ENCODE measurements at places on chromosomes 6 and 20. TPM values are rescaled to one million over a fixed set of nuclear protein-coding genes. Genes with fewer than 3 reads are reported as not detected.

The SSTR4 gene
- total RNA-seq = not detected

The LY6G6D gene
- not detected for total RNA-seq

The CTCFL gene
- total RNA-seq = 0.34 TPM

The SLC35D3 gene
- total RNA-seq = not detected

The SPTLC3 gene
- total RNA-seq = not detected

The PNPLA1 gene
- total RNA-seq = 0.10 TPM

The DDO gene
- total RNA-seq = not detected

The PRSS35 gene
- 0.37 TPM for total RNA-seq

The MEI4 gene
- total RNA-seq = not detected

The BMP5 gene
- not detected for total RNA-seq

The ARMH2 gene
- total RNA-seq = not detected

DNA sequence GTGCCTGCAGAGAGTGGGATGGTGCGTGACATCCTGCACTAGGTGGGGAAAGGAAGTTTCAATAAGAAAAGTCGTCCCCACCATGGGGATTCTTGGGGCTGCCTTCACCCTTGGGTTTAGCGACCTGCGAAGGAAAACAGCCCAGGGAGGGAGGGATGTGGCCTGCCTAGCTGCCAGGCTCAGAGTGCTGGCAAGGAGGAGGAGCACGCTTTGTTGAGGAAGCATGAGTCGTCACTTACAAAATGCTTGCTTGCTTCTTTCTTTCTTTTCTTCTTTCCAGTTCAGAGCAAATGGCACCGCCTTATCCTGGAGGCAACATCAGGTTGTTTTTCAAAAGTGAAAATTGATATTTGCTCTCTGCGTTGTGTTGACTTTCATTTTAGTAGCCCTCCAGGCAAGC, 123.2 kb downstream of the TFAP2C start:
- DNase-seq = no peak
- H3K4me1 ChIP-seq = peaks cover 14% of the 10 kb centered on the region
- no peak overlapping the region for H3K27ac ChIP-seq
- H3K27me3 ChIP-seq = no peaks in the 10 kb centered on the region
- no peak overlapping the region for H3K4me3 ChIP-seq
- H3K36me3 ChIP-seq = no peaks in the 10 kb centered on the region

GRCh38 chr6:54291146-54291545, 17.1 kb upstream of the TINAG start:
- no peaks in the 10 kb centered on the region for H3K4me1 ChIP-seq
- DNase-seq = no peak
- no peak overlapping the region for H3K4me3 ChIP-seq
- H3K27ac ChIP-seq = no peak overlapping the region

- no peak overlapping the region for H3K4me3 ChIP-seq
- H3K36me3 ChIP-seq = no peaks in the 10 kb centered on the region
- peak; percentile 7 for DNase-seq
- H3K27ac ChIP-seq = no peak overlapping the region
- H3K4me1 ChIP-seq = no peaks in the 10 kb centered on the region
- H3K27me3 ChIP-seq = no peaks in the 10 kb centered on the region
Observed at GRCh38 chr20:23995905-23996666, 7.5 kb upstream of the GGTLC1 start.

DNA sequence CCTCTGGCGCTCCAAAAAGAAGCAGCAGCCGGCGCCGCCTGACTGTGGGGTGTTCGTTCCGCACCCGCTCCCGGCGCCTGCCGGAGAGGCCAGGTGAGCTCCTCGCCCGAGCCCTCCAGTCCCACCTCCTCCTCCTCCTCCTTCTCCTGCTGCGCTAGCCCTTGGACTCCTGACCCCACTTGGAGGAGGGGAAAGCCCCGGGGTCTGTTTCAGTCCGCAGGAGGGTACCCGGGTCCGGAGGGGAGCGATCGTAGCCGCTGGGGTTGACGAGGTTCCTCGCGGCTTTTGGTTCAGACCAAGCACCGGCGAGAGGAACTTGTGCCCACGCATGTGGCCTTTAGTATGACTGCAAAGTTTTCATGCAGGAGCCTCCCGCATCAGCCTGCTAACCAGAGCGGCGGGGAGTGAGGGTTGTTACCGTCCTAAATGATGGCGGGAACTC, 493 bp downstream of the CRYBG1 start:
- no peaks in the 10 kb centered on the region for H3K27me3 ChIP-seq
- H3K36me3 ChIP-seq = no peaks in the 10 kb centered on the region
- H3K27ac ChIP-seq = peak overlapping the region; percentile 64
- no peak for DNase-seq
- H3K4me3 ChIP-seq = peak overlapping the region; percentile 88

- H3K4me1 ChIP-seq = peaks cover 6% of the 10 kb centered on the region
- no peaks in the 10 kb centered on the region for H3K27me3 ChIP-seq
- no peaks in the 10 kb centered on the region for H3K36me3 ChIP-seq
- H3K27ac ChIP-seq = no peak overlapping the region
Observed at GRCh38 chr6:111173341-111173740, 86.0 kb downstream of the SLC16A10 start.

DNA sequence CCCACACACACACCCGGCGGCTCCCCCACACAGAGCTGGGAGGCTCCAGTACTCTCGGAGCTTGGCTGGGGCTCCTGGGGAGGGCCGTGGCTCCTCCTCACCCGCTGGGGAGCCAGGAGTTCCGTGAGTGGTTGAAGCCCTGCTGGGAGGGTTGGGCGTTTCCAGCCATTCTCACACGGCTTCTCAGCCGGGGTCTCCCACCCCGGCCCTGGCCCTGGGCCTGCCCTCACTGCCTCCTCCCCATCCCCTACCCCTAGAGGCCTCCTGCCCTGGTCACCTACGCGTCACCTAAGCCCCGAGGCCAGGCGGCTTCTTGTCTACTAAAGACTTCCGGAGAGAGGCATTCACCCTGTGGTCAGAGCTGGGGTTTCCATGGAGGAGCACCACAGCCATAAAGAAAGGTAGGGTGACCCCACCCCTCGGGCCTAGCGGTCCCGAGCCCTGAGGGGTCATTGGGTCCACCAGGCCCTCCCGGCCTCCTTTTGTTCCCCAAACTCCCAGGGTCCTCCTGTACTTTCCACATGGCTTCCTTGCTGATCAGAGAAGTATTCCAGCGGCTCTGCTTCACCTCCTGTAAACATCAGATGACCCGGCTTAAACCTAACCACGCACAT, 99.3 kb downstream of the TTLL2 start:
- no peak for DNase-seq
- no peak overlapping the region for H3K27ac ChIP-seq
- no peak overlapping the region for H3K4me3 ChIP-seq
- H3K4me1 ChIP-seq = no peaks in the 10 kb centered on the region

GRCh38 chr6:29653452-29654038, 3.3 kb upstream of the MOG start:
- H3K27me3 ChIP-seq = no peaks in the 10 kb centered on the region
- peak; percentile 74 for DNase-seq
- peaks cover 6% of the 10 kb centered on the region for H3K4me1 ChIP-seq
- no peak overlapping the region for H3K27ac ChIP-seq

DNA sequence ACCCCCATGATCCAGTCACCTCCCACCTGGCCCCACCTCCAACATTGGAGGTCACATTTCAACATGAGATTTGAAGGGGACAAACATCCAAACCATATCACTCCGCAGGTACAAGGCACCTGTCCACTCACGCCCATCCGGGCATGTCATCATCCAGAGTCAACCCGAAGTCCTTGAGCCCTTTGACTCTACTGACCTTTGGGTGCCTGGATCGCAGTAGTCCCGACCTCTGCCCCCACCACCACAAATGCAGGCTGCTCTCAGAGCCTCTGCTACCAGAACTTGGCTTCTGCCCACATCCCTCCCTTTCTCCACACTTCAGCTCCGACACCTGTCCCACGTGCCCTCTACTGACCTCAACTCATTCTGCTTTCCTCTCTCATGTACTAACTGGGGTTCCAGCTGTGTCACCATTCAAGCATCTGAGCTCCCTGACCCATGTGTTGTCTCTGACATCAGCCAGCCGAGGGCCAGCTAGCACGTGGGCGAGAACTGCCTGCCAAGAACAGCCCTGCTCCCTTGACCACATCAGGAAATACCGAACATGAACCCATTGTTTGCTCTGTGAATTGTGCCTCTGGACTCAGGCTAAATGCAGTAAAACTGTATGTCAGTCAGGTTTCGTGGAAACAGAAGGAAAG, 498.3 kb upstream of the SULF2 start:
- no peak overlapping the region for H3K4me3 ChIP-seq
- H3K27me3 ChIP-seq = no peaks in the 10 kb centered on the region
- DNase-seq = no peak

DNA sequence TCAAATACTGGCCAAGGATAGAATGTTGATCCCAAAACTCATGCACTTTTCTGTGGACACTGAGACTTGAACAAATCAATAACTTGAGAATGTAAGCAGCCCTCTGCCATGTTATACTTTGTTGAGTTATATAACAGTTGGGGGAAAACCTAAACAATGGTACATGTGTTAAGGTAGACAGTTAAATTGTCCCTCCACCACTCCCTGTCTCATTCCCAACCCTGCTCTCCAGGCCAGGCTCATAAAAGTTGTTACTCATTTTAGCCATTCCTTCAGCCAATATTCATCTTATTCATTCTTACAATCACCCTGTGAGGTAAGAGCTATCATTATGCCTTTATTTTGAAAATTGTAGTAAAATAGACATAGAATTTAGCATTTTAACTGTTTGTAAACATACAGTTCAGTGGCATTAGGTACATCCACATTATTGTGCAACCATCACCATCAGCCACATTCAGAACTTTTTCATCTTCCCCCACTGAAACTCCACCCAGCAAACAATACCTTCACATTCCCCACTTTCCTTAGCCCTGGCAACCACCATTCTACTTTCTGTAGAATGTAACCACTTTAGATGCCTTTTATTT, 38.2 kb upstream of the IER3 start:
- peak overlapping the region; percentile 27 for H3K4me3 ChIP-seq
- no peaks in the 10 kb centered on the region for H3K36me3 ChIP-seq
- peaks cover 99% of the 10 kb centered on the region for H3K4me1 ChIP-seq
- DNase-seq = peak; percentile 75

DNA sequence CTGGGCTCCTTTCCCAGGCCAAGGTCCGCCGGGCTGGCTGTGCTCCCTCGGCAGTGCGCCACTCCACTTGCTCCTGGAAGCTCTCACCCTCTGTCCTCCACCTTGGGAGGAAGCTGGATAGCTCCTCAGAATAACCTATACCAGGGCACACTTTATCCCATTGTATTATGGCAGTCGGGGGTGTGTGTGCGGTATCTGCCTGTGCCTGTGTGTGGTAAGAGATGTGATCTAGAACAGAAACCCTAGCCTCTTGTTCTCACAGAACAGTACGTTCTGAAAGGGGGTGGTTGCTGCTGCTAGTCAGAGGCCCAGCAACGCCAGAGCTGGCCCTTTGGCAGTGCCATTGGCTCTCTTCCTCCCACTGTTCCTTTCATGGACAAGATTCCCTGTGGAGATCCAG, 168.4 kb downstream of the TBXT start:
- no peak overlapping the region for H3K27ac ChIP-seq
- no peaks in the 10 kb centered on the region for H3K36me3 ChIP-seq
- no peak for DNase-seq
- H3K4me1 ChIP-seq = no peaks in the 10 kb centered on the region
- no peaks in the 10 kb centered on the region for H3K27me3 ChIP-seq

DNA sequence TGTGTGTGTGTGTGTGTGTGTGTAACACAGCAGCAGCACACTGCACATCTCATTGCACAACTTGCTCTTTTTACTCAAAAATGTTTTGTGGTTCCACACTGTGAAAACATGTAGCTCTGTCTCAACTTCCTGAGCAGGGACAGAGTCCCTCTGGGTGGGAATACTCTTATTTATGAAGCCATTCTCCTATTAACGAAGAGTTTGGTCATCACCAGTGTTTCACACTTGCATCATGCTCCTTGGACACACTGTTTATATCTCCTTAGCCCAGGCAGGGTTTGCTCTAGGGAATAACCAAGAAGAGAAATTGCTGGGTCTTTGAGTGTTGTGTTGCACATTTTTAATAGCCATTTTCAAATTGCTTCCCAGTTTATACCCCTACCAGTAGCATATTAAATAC, 53.6 kb downstream of the ZNF831 start:
- peaks cover 3% of the 10 kb centered on the region for H3K4me1 ChIP-seq
- H3K4me3 ChIP-seq = no peak overlapping the region
- peaks cover 23% of the 10 kb centered on the region for H3K27me3 ChIP-seq

- H3K27me3 ChIP-seq = no peaks in the 10 kb centered on the region
- no peak overlapping the region for H3K4me3 ChIP-seq
- H3K36me3 ChIP-seq = no peaks in the 10 kb centered on the region
- no peak for DNase-seq
- no peak overlapping the region for H3K27ac ChIP-seq
Observed at GRCh38 chr6:66103954-66104353, 396.9 kb upstream of the EYS start.
